ENCODE measurements at places on chromosomes 13 and 19.

DNA sequence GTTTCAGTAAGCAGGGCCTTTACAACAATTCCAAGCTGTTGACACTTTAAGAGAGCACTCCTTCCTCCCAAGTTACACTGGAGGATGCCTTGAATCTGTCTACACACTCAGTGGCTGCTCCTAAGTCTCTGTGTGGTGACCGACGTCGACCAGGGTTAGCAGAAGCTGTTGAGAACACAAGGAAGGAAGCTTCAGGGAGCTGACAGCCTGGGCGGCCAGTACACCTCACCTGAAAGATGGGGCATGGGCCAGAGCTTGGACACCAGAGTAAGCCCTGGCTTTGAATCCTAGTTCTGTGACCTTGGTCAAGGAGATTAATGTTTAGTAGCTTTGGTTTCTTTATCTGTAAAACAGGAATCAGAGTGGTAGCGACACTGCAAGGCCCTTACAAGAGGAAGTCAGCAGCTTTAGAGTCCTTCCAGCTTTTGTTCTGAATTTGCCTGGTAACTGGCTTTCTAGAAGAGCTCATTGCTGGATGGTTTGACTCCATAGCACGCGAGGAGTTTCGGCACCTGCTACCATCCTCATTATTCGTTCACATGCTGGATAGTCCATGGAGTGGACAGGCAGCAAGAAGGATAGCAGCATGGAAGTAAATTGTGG is 214.2 kb downstream of the FGF9 start:
- DNase-seq = no peak

GRCh38 chr19:45790942-45791341 is 1.7 kb downstream of the DMWD start:
- DNase-seq = no peak

DNA sequence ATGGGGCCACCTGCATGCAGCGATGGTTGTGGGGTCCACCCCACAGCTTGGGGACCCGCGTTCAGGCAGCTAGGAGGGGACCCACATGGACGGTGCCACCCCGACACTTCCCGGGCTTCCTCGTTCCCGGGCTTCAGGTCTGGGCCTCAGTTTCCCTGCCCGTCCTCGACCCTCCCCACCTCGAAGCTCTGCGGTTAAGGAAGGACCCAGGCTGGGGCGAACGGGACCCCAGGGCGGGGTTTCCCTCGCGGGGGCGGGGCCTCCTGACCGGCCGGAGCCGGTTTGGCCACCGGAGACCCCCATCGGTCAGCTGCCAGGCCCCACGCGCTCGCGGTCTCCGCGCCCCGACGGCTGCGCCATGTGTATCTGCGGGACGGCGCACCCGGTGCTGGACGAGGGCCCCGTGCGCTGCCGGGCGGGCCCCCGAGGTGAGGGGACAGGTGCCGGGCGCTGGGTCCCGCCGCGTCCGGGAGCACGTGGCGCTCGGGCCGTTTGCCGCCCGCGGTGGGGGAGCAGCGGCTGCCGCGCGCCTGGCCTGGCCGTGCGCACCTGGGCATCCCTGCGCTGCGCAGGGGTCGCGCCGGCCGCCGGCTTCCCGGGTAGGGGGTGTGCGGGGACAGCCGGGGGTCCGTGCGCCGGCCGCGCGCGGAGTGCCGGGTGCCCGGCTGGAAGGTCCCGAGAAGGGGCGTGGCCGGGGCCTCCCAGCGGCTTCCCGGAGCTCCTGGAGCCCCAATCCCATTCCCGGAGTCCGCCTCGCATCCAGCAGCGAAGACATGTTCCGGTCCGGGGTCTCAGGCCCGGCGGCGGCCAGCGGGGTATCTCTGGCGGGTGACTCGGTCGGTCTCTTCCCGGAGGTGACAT is 4.2 kb downstream of the ARHGAP45 start:
- no peak for DNase-seq

- no peak for DNase-seq
Observed at GRCh38 chr13:34696741-34697140, 245.3 kb upstream of the NBEA start.

DNA sequence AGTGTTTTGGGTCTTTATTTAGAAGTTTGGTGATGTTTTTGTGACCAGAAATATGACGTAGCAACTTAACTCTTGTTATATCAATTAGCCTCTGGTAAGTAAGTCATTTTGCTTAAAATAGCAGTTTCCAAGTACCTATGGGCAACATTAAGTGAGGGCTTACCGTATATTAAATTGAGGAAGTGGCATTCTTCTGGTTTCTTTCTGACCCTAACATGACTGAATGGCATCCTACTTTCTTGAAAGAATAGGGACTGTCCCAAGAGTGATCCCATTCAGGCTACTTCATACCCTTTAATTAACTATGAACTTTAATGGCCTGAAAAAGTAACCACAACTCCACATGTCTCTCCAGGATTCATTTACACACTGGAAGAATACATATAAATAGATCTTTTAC is 106.6 kb downstream of the MZT1 start:
- DNase-seq = no peak

GRCh38 chr19:8320564-8321066 is 560 bp downstream of the NDUFA7 start:
- DNase-seq = no peak

DNA sequence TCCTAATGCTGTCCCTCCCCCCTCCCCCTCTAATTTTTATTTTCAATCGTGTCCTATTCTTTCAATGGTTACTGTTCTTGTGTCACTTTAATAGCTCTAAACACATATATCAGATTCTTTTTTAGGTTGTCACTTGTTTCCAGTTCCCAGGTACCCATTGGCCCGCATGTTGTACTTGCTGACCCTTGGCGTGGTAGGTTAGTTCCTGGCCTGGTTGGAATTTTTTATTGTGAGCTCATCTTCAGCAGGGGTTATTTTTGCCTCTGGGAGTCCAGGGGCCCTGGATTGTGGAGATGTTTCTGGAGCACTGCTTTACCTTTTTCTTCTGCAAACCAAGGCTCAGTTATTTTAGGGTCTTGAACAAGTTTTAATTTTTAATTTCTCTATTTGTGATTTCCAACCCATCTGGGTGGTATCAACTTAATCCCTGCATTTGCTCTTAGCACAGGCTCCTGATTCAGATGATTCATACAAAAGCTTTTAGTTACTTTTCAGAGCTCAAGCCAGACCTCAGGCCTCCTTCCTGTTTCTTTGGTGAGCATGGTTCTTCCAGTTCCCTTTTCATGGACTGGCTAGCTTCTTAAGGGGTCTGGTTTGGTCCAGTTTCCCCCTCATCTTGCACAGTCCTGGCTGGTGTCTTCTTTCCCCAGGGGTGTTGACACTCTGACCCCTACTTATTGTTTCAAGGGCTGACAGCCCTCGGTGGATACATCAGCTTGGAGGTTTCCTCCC is 220.5 kb downstream of the TM9SF2 start:
- no peak for DNase-seq

- DNase-seq = no peak
Observed at GRCh38 chr19:13668964-13669363, 95.4 kb upstream of the MRI1 start.

DNA sequence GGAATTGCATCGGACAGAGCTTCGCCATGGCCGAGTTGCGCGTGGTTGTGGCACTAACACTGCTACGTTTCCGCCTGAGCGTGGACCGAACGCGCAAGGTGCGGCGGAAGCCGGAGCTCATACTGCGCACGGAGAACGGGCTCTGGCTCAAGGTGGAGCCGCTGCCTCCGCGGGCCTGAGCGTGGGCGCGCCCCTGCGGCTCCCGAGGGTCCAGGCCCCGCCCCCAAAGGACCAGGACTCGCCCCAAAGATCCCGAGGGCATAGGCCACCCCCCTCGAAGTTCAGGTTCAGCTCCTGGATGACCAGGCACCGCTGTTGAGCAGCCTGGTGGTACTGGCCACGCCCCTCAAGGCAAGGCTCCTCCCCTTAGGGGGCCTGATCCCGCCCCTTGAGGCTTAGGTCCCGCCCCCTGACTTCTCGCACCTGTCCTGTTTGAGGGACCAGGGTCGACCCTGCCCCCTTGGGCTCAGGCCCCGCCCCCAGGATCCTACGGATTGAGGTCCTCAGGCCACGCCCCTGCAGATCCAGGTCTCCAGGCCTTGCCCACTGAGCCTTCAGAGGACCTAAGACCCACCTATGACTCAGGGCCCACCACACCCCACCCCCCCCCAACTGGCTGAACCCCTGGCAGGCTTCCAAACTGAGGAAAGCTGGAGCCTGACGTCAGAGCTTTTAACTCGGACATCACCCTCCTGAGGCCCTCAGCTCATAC is 43.1 kb downstream of the CYP4F22 start:
- DNase-seq = peak; percentile 5

GRCh38 chr13:46484561-46484960 is 68.4 kb upstream of the LRCH1 start:
- DNase-seq = no peak

- peak; percentile 38 for DNase-seq
Observed at GRCh38 chr19:58021541-58022282, 12.1 kb upstream of the ZSCAN1 start.

- DNase-seq = no peak
Observed at GRCh38 chr19:4354897-4355296, 11.5 kb downstream of the MPND start.

- DNase-seq = peak; percentile 78
Observed at GRCh38 chr13:98089246-98089645, 53.6 kb upstream of the FARP1 start.

- peak; percentile 61 for DNase-seq
Observed at GRCh38 chr19:48997972-48998371, 4.3 kb downstream of the RUVBL2 start.

DNA sequence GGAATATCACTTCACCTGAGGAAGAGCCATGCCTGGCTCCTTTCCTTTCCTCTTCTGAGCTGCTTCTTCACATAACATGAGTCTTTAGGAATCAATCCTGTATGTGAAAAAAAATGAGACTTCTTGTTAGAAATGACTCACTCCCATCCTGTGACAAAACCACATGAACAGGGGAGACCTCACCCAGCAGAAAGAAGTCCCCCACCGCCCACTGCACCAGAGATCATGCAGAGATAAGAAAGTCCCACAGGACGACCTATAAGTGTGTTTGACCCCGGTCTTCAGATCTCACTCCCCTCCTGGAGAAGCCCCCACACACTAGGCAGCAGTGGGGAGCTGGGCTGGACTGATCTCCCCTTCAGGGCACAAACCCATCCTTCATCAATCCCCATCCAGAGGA is 7.8 kb downstream of the ZNF600 start:
- no peak for DNase-seq

GRCh38 chr13:95858286-95859075 is 181.5 kb downstream of the DNAJC3 start:
- DNase-seq = peak; percentile 14

DNA sequence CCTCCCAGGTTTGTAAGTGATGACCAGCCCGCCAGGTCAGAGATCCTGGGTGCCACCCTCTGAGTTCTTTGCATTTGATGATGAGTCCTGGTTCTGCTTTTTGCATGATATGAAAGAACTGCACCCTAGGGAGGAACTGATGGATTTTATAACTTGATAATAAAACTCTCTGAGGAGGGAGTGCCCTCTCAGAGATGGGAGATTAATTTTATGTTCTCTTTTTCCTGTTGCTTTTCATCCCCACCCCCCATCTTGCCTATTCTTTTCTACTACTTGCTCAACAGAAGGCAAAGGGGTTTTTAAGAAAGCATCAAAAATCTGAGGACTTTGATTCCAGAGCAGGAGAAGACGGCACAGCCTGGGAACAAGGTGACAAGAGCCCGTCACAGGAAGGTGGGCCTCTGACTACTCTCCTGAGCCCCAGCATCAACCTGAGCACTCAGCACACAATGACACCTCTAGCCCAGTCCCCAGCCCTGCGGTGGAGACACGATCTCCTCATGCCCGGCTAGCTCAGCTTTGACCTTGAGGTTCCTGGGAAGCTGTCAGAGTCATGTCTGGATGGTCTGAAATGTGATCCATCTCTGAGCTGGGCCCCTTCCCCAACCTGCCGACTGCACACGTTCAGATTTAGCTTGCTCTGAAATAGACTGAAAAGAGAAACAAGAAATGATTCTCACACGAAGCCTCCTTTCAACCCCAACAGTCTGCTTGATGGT is 69.1 kb downstream of the SIAH3 start:
- no peak for DNase-seq

GRCh38 chr13:81487151-81487550 is 1146.2 kb upstream of the SPRY2 start:
- peak; percentile 0 for DNase-seq

GRCh38 chr19:14555918-14556661 is 15.8 kb downstream of the NDUFB7 start:
- DNase-seq = no peak

GRCh38 chr19:18401580-18402112 is 4.2 kb upstream of the LRRC25 start:
- peak; percentile 76 for DNase-seq

- no peak for DNase-seq
Observed at GRCh38 chr19:460877-461720, at the start of gene SHC2. TSS of gene SHC2 (minus strand) at chr19:461033. CDS start at chr19:460996, 37 bp downstream.

DNA sequence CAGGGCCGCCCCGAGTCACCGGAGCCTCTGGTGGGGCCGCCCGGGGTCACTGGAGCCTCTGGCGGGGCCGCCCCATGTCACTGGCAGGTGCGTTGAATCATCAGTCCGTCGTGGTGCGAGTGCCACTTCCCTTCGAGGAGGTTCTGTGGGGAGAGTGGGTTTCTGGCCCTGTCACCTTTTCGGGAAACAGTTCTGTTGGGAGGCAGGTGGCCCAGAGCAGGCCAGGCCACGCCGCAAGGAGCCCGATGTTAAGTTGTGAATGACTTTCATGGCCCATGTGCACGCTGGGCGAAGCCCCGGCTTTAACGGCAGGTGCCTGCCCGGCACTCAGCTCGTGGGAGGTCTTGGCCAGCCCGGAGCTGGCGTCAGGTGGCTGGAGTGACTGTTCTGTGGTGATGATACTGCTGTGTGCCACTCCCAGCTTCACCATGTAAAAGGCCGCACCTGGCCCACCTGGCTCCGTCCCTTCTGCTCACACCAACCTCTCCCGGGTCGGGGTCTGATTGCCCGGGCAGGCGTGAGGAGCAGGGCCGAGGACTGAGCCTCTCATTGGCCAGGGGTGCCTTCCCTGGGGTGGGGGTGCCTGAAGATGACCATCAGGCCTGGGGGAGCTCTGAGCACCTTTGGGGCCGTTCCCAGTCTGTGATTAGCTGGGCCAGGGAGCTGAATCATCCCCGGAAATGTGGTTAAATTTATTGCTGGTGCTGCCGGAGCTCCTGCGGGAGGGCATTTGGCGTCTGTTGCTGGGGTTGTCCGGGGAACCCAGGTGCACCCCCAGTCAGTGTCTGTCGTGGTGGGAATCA is 29.2 kb downstream of the CSNK1G2 start:
- no peak for DNase-seq

- no peak for DNase-seq
Observed at GRCh38 chr19:35155441-35155840, 906 bp downstream of the FXYD5 start.

DNA sequence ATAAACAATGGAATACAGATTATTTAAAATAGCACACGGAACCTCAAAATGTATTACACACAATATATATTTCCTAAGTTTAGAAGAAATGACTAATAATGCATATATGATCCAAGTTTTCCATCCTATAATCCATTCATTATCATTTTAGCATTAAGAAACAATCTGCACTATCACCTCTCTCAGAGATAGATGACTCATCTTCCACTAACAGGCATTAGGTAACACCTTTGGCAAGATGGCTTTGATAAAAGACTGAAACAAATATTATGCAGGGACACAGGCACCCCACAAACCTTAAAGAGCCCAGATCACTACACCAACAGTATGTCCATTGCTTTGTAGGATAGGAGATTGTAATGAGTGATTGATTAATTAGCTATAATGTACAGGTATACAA is 4.1 kb downstream of the ENOX1 start:
- DNase-seq = no peak

- DNase-seq = no peak
Observed at GRCh38 chr13:79011179-79011578, 352.2 kb upstream of the OBI1 start.
